Activated CD8-positive, alpha-beta memory T cell treated with anti-CD3 and anti-CD28 coated beads for 1 hour (primary cell): ENCODE measurements at places on chromosomes 6 and 20.
A peak's percentile ranks its signal among the peaks of the same experiment; 100 is the strongest.

DNA sequence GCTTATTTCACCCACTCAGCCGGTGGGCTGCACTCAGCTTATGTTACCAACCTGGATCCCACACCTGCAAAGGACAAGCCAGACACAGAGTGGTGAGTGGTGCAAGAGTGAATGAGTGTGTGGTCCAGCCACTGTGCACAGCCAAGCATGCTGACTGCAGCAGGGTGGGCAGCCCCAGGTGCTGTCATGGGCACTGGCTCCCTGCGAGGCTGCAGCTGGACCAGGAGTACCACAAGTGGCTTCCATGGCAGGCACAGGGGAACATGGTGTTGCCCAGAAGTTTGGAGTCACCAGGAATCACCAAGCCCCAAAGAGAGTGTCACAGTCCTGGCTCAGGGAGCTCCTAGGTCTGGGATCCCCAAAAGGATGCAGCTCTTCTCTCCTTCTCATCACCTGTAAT lies 1093.4 kb downstream of the KHDRBS2 start:
- DNase-seq: no peak

DNA sequence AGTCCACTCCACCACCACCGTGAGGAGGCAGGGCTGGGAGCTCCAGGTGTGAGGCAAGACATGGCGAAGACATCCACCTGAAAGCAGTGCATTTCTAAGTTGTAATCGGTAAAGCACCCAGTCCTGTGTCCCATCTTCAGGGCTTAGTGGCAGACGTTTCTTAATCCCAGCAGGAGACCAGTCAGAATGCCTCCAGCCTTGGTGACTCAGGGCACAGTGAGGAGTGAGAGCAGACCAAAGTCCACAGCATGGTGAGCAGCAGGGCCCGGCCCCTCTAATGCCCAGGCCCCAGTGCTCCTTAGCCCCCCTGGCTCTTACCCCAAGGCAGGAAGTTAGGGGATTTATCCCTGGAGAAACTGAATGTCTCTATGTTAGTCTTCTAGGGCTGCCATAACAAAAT lies 183.9 kb downstream of the SYNDIG1 start:
- DNase-seq: no peak

- DNase-seq: no peak
These were observed 58.5 kb downstream of the AHI1 start for GRCh38 chr6:135438907-135439535.

- no peak for DNase-seq
These were observed 99.5 kb downstream of the KLHL32 start for GRCh38 chr6:97023982-97024381.

- DNase-seq: peak; percentile 4
These were observed 36.3 kb downstream of the RNF146 start for GRCh38 chr6:127302728-127303660.

- DNase-seq: no peak
These were observed 52.4 kb upstream of the RNF24 start for GRCh38 chr20:4067600-4068261.

- no peak for DNase-seq
These were observed 311.4 kb downstream of the HACE1 start for GRCh38 chr6:104548297-104548696.
